Gastrocnemius medialis (tissue), 4 donors: ENCODE measurements at places on chromosomes 13 and 19. TPM values are rescaled to one million over a fixed set of nuclear protein-coding genes. Genes with fewer than 3 reads are reported as not detected.
A peak's percentile ranks its signal among the peaks of the same experiment; 100 is the strongest.

Gene EFNA2
- not detected for total RNA-seq

Gene APC2
- total RNA-seq: 0.04 TPM

Gene ZNF440
- 2.5 TPM for total RNA-seq

Gene CLIP3
- total RNA-seq: 0.61 TPM

Gene SIGLEC12
- total RNA-seq: not detected

Gene ZNF587
- total RNA-seq: 9.0 TPM

- no peaks in the 10 kb centered on the region for H3K27me3 ChIP-seq
- no peaks in the 10 kb centered on the region for H3K36me3 ChIP-seq
- peak overlapping the region; percentile 78 for H3K27ac ChIP-seq
- H3K4me3 ChIP-seq: no peak overlapping the region
- peak; percentile 69 for DNase-seq
- peaks cover 70% of the 10 kb centered on the region for H3K4me1 ChIP-seq
Observed at GRCh38 chr19:46972311-46972710, 47.3 kb upstream of the NPAS1 start.

Gene SYNE4
- total RNA-seq: not detected

GRCh38 chr13:77339408-77339807 lies 12.5 kb upstream of the MYCBP2 start:
- no peak overlapping the region for H3K4me3 ChIP-seq
- H3K4me1 ChIP-seq: no peaks in the 10 kb centered on the region
- H3K27me3 ChIP-seq: no peaks in the 10 kb centered on the region
- no peak overlapping the region for H3K27ac ChIP-seq

DNA sequence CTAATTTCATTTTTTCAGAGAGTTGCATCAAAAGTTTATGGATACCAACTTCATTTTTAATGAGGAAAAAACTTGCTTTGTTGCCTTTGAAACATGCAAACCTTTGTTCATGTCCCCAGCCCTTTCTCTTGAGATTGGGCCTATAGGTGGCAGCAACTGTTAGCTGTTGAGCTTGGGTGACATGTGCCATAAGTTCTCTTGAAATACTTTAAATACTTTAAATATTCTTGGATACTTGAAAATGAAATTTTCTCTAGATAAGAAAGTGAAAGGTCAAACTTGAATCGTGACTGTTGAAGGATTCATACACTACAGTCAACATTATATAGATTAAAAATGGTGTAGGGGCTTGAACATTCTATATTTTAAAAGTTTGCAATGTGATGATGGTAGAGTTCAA lies 294.9 kb downstream of the NDFIP2 start:
- H3K4me1 ChIP-seq: no peaks in the 10 kb centered on the region

Gene ADM5
- 1.4 TPM for total RNA-seq

Gene SRRM5
- total RNA-seq: 0.09 TPM

DNA sequence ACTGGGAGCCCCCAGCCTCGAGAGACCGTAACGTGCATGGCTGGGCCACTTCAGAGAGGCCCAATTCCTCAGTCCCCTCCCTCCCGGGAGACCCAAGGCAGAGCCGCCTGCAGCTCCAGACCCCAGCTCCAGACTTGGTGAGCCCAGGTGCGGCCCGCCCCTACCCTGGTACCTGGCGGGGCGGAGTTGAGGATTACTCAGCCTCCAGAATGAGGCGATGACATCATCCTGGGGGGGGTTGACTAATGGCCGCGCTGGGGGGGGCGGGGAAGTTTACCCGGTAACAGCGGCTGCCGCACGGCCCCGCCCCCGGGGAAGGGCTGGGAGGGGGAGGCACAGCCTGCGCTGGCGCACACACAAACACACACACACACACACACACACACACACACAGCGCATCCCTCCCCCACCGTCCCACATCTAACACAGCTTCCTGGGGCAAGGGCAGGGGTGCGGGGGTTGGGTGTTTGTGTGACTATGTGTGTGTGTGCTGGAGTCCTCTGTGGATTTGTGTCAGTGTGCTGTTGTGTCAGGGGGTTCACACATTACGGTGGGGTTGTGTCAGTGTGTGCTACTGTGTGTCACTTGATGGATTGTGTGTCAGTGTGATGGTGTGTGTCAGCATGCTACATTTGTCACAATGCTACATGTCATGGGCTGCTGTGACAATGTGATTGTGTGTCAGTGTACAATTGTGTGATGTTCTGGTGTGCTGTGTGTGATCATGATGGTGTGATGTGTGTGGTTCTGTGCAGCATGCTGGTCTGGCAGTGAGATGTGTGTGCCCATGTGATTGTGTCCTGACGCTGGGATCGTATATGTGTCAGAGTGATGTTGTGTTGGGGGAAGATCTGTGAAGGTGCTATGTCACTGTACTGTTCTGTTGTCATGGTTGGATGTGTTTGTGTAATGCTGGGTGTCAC lies 10.3 kb upstream of the BBC3 start:
- H3K36me3 ChIP-seq: no peaks in the 10 kb centered on the region
- no peak overlapping the region for H3K27ac ChIP-seq
- H3K4me3 ChIP-seq: no peak overlapping the region
- peaks cover 36% of the 10 kb centered on the region for H3K27me3 ChIP-seq
- peaks cover 8% of the 10 kb centered on the region for H3K4me1 ChIP-seq

GRCh38 chr13:42762917-42763316 lies 18.5 kb upstream of the FAM216B start:
- H3K36me3 ChIP-seq: no peaks in the 10 kb centered on the region
- no peak overlapping the region for H3K4me3 ChIP-seq
- DNase-seq: no peak
- H3K4me1 ChIP-seq: no peaks in the 10 kb centered on the region

Gene RFPL4AL1
- total RNA-seq: not detected

GRCh38 chr19:6278740-6279619 lies 795 bp downstream of the MLLT1 start:
- no peaks in the 10 kb centered on the region for H3K27me3 ChIP-seq
- peak overlapping the region; percentile 85 for H3K27ac ChIP-seq
- H3K36me3 ChIP-seq: no peaks in the 10 kb centered on the region
- H3K4me3 ChIP-seq: peak overlapping the region; percentile 92

- H3K36me3 ChIP-seq: no peaks in the 10 kb centered on the region
- H3K4me3 ChIP-seq: no peak overlapping the region
- H3K27ac ChIP-seq: no peak overlapping the region
Observed at GRCh38 chr19:16025108-16026101, 50.9 kb upstream of the TPM4 start.

DNA sequence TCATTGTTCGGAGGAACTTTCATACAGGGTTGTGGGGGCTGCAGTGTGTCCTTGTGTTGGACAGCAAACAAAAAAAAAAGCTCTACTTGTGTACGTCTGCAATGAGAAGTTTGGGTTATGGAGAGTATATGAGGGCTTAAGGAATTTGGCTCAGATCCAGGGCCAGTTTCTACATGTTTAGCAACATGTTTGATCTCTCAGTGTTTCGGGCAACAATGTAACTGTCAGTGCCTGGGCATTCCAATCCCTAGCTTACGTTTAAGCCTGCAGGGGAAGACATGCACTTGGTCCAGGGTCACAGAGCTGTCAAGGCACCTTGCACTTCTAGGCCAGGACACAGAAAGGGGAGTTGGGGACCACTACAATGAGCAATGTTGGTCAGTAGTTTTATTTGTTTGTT lies 13.9 kb downstream of the ZNF543 start:
- H3K27me3 ChIP-seq: no peaks in the 10 kb centered on the region
- no peak for DNase-seq
- H3K27ac ChIP-seq: no peak overlapping the region
- H3K4me1 ChIP-seq: peaks cover 8% of the 10 kb centered on the region

GRCh38 chr13:26721251-26722121 lies 39.1 kb downstream of the GPR12 start:
- no peaks in the 10 kb centered on the region for H3K27me3 ChIP-seq
- no peaks in the 10 kb centered on the region for H3K4me1 ChIP-seq
- no peak for DNase-seq
- H3K36me3 ChIP-seq: no peaks in the 10 kb centered on the region
- H3K4me3 ChIP-seq: no peak overlapping the region

GRCh38 chr19:4454747-4455718 lies 2.6 kb downstream of the UBXN6 start:
- H3K27me3 ChIP-seq: no peaks in the 10 kb centered on the region
- H3K4me1 ChIP-seq: peaks cover 25% of the 10 kb centered on the region
- peak overlapping the region; percentile 95 for H3K27ac ChIP-seq
- H3K4me3 ChIP-seq: peak overlapping the region; percentile 28

GRCh38 chr19:50696094-50696483 lies 23.5 kb downstream of the SHANK1 start:
- H3K27ac ChIP-seq: no peak overlapping the region
- H3K4me3 ChIP-seq: no peak overlapping the region
- H3K4me1 ChIP-seq: no peaks in the 10 kb centered on the region
- H3K36me3 ChIP-seq: no peaks in the 10 kb centered on the region
- DNase-seq: no peak
- peaks cover 45% of the 10 kb centered on the region for H3K27me3 ChIP-seq

- DNase-seq: no peak
- peak overlapping the region; percentile 86 for H3K4me3 ChIP-seq
- no peaks in the 10 kb centered on the region for H3K27me3 ChIP-seq
- H3K27ac ChIP-seq: peak overlapping the region; percentile 72
- peaks cover 8% of the 10 kb centered on the region for H3K4me1 ChIP-seq
- no peaks in the 10 kb centered on the region for H3K36me3 ChIP-seq
Observed at GRCh38 chr19:52335768-52336116, 301 bp upstream of the ZNF610 start.

Gene FCHO1
- 0.13 TPM for total RNA-seq

Gene EVI5L
- 24.6 TPM for total RNA-seq

- DNase-seq: no peak
- H3K27ac ChIP-seq: no peak overlapping the region
- H3K4me3 ChIP-seq: no peak overlapping the region
- no peaks in the 10 kb centered on the region for H3K4me1 ChIP-seq
Observed at GRCh38 chr13:100108913-100109507, 20.1 kb downstream of the PCCA start.

- no peaks in the 10 kb centered on the region for H3K36me3 ChIP-seq
- H3K27ac ChIP-seq: no peak overlapping the region
- H3K27me3 ChIP-seq: no peaks in the 10 kb centered on the region
- H3K4me3 ChIP-seq: no peak overlapping the region
- H3K4me1 ChIP-seq: no peaks in the 10 kb centered on the region
Observed at GRCh38 chr13:67619995-67620380, 389.9 kb upstream of the PCDH9 start.

Gene IGFL3
- total RNA-seq: not detected

Gene CCDC61
- total RNA-seq: 3.7 TPM

Gene FARP1
- total RNA-seq: 4.8 TPM

GRCh38 chr19:29550896-29551295 lies 25.1 kb downstream of the VSTM2B start:
- no peaks in the 10 kb centered on the region for H3K27me3 ChIP-seq
- no peak overlapping the region for H3K4me3 ChIP-seq
- no peaks in the 10 kb centered on the region for H3K4me1 ChIP-seq
- H3K36me3 ChIP-seq: no peaks in the 10 kb centered on the region
- no peak overlapping the region for H3K27ac ChIP-seq
- DNase-seq: no peak

DNA sequence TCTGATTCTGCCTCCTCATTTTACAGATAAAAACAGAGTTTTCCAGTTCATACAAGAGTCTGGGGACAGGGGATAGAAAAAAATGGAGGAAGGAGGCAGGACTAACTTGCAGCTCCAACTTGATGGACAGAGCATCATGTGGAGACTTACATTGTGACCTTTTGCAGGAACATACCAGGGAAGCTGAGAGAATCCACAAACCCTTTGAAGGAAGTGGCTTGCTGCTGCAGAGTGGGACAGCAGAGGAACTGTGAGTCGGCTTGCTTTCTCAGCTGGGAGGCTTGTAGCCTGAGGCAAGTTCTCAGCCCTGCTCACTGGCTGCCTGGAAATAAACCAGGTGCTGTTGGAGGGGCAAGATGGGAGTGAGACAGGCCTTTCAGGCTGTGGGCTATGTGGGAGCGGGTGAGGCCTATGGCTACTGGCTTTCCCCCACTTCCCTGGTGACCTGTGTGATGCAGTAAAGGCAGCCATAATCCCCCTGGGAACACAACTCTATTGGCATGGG lies 614.4 kb downstream of the KCTD12 start:
- H3K27me3 ChIP-seq: no peaks in the 10 kb centered on the region
- H3K27ac ChIP-seq: no peak overlapping the region

- no peak for DNase-seq
- H3K27me3 ChIP-seq: no peaks in the 10 kb centered on the region
- H3K36me3 ChIP-seq: no peaks in the 10 kb centered on the region
- no peaks in the 10 kb centered on the region for H3K4me1 ChIP-seq
- no peak overlapping the region for H3K4me3 ChIP-seq
Observed at GRCh38 chr13:27288392-27288791, 17.8 kb downstream of the RASL11A start.

GRCh38 chr13:76813891-76814290 lies 72.3 kb downstream of the KCTD12 start:
- H3K4me1 ChIP-seq: no peaks in the 10 kb centered on the region
- H3K27me3 ChIP-seq: no peaks in the 10 kb centered on the region
- H3K36me3 ChIP-seq: no peaks in the 10 kb centered on the region
- no peak for DNase-seq
- H3K27ac ChIP-seq: no peak overlapping the region
- no peak overlapping the region for H3K4me3 ChIP-seq

- H3K27ac ChIP-seq: peak overlapping the region; percentile 99
- peaks cover 7% of the 10 kb centered on the region for H3K4me1 ChIP-seq
- peak overlapping the region; percentile 80 for H3K4me3 ChIP-seq
Observed at GRCh38 chr19:38337360-38337653, 1.7 kb downstream of the CATSPERG start.

Gene TEX101
- total RNA-seq: not detected

Gene CEACAM8
- total RNA-seq: not detected

- no peak for DNase-seq
- no peaks in the 10 kb centered on the region for H3K27me3 ChIP-seq
- no peak overlapping the region for H3K27ac ChIP-seq
- peaks cover 14% of the 10 kb centered on the region for H3K4me1 ChIP-seq
Observed at GRCh38 chr19:44792281-44792680, 14.6 kb downstream of the CBLC start.

Gene CACNA1A
- total RNA-seq: not detected

DNA sequence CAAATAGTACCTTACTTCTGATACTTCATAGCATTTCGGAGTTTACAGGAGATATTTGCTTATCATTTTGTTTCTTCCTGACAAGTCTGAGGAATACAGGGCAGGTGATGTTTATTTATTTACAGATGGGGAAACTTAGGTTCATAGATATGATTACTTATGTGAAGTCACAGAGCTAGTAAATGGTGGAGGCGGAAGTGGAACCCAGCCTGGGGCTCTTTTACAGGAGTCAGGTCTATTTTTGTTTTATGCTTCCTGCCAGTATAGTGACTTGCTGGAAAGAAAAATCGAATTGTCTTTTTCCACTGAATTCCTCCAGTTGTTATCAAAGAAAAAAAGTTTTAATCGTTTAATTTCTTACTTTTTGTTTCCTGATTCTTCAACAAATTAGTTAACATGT lies 66.5 kb downstream of the DGKH start:
- no peaks in the 10 kb centered on the region for H3K36me3 ChIP-seq
- no peak for DNase-seq
- no peak overlapping the region for H3K4me3 ChIP-seq
- H3K27ac ChIP-seq: no peak overlapping the region
- peaks cover 3% of the 10 kb centered on the region for H3K4me1 ChIP-seq

DNA sequence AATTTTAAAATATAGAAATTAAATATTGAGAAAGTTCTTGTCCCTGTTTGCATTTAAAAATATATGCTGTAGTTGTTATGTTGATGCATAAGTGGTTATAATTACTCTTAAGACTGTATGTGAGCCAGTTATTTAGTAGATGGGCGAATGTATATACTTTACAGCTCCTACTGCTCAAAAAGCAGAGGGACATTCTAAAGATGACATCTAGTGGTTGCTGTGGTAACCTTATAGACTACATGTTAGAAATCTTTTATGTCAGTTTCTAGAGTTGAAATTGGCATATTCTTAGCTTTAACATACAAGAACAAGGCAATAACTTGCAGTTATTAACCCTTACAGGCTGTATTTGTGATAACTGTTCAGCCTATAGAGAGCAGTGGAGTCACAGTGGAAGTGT lies 160.5 kb downstream of the OLFM4 start:
- H3K4me1 ChIP-seq: no peaks in the 10 kb centered on the region
- H3K27ac ChIP-seq: no peak overlapping the region
- no peak for DNase-seq
- H3K27me3 ChIP-seq: no peaks in the 10 kb centered on the region
- H3K36me3 ChIP-seq: no peaks in the 10 kb centered on the region
